ENCODE measurements at places on chromosomes 1 and 21.

DNA sequence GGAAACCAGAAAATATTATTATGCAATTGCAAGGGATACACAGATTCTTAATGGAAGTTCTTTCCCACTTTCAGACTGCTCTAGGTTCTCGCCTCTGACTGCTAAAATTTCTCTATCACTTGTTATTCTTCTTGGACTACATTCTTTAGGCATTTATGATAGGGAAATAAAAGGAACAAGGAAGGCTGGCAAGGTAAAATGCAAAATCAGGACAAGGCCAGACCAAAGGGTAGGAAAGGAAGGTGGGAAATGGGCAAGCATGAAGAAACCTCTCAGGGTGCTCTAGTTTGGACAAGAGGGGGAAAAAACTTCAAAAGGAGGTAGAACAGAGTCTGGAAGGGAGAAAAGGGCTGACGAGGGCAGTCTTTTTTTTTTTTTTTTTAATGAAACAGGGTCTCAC, 26.2 kb downstream of the UROD start:
- DNase-seq: no peak

GRCh38 chr1:37620707-37621106, 14.0 kb downstream of the RSPO1 start:
- no peak for DNase-seq

DNA sequence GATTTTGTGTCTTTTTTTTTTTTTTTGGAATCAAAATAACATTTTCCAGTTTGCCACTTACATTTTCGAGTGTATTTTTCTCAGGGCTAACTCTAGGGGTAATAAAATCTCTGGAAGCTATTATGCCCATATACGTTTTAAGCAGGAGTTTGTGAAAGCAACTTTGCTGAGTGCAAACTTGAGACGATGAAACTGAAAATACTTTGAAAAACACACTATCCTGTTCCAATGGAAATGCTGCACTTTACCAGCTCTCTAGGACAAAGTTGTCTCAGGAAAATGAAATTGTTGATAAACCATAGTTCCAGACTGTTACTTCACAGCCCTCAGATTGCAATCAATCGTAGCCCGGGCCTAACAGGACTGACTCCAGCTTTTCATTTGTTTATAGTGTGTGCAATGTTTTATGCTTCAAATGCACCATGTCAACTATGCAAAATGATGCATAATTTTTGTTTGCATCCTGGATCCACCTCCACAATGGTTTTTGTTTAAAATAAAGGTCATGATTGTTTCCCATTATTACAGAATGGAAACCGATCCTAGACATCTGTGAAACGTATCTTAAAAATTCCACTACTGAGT, 220.6 kb upstream of the PKN2 start:
- DNase-seq: no peak

DNA sequence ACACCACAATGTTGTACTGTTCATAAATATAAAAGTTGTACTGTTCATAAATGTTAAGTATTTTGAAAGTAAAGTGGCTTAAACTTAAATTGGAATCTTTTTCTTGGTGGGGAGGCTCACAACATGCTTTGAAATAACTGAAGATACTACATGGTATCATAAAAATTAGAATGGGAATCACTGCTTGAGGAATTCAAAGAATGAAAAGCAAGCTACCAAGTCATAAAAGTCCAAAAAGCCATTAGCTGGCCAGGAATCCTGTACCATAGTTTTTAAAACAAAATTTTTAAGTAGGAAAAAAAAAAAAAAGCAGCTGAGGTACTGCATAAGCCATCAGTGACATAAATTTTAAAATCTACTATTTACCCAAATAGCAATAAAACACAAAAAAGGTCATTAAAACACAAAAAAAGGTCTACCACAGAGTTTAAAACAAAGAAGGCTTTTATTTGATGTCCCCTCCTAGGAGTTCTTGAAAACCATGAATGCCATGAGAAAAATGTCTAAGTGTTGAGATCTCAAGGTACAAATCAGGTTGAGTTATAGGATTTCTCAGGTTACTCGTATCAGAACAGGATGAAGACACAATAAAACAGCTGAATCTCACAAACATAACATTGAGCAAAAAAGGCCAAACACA, 8.6 kb downstream of the ZZZ3 start:
- DNase-seq: no peak

DNA sequence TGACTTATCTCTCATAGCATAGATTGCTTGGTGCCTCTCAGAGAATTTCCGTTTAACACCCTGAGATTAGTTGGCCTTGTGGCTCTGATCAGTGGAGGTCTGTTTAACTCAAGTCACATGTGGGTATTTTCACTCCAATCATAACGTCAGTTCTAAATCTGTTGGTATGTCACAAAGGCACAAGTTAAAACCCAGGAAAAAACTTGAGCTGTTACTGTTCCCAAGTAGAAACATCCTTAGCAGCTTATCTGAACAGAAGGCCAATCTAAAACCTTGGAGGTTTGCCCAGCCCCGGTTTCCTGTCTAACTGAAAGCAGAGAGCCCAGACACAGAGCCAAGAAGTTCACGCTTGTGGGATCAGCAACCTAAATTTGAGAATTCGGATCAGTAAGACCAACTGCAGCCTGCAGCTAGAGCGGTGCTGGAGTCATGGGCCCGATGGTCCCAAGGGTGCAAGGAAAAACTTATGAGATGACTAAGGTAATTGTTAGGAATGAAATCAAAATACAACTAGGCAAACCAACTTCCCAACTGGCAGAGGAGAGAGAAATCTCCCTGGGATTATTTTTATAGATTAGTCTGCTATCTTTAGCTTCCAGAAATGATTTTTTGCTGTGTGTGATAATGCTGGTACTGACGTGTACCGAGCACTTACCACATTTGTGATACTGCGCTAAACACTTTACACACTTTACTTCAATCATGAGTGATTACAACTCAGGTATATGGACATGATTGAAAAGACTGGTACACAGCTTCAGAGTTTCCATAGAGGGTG, 90.2 kb upstream of the C1orf21 start:
- no peak for DNase-seq

DNA sequence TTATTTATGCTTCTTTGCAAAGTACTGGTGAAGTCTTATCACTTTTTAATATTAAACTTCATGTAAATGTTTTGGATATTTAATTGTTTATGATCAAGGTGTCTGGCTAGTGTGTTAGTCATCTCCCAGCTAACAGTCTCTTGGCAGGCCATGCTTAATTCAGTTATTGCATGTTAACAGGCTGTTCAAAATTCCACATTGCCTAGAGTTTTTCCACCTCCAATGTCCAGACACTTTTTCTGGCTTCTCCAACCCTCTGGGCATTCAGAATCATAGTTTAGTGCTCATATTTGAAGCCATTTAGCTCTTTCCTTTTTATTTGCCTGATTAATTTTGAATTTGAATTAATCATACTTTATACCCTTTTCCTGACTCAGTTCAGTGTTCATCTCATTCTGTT, 69.2 kb downstream of the OLFML2B start:
- DNase-seq: no peak

- DNase-seq: no peak
Observed at GRCh38 chr1:16293538-16293937, 56.6 kb upstream of the CPLANE2 start.

GRCh38 chr1:168585191-168585590, 8.8 kb downstream of the XCL1 start:
- no peak for DNase-seq

DNA sequence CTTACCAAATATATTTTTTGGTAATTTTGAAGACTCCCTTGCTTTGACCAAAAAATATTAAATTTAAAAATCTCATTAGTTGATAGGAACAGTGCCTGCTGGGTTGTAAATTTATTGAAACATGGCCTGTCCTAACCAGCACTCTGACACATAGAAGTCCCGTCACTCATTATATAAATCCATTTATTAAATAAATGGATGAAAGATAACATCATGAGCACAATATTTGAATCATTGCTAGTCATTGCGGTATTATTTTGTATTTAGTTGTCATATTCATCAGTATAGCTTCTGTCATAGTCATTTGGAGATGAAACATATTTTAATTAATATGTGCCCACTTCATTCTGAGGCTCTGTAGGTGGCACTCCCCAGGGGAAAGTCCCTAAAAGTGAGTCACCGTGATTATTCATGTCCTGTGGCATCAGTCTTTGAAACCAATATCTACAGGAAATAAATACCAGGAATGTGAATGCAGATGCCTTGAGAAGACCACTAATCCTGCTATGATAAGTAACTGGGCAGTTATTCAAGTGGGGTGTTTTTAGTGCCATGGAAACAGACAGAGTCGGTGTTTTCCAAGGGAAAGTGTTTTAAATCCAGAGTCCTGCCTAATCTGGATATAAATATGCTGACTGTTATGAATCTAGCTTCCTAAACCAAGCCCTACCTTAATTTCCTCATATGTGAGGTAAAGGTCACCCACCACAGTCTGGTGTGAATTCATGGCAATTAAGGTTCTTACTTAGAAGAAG, 302.0 kb downstream of the DUSP10 start:
- no peak for DNase-seq

DNA sequence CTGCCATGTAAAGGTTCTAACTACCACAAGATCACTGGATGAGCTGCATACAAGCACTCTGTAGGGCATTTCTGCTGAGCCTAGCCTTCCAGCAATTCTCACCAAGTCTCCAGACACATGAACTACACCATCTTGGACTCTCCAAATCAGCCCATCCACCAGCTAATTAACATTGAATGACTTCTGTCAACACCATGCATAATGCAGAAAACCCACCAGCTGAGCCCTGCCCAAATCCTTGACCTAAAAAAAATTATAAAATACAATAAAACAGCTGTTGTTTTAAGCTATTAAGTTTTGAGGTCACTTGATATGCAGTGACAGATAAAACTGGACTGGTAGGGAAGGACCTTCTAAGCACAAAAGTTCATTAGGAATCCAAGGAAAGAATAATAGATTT, 44.3 kb upstream of the ATP1B1 start:
- DNase-seq: no peak

DNA sequence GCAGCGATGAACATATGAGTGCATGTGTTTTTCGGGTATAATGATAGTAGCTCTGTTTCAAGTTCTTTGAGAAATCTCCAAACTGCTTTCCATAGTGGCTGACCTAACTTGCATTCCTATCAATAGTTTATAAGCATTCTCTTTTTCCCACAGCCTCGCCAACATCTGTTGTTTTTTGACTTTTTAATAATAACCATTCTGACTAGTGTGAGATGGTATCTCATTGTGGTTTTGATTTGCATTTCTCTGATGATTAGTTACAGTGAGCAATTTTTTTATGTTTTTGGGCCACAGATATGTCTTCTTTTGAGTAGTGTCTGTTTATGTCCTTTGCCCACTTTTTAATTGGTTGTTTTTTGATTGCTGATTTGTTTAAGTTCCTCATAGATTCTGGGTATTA, 10.6 kb upstream of the RUNX1 start:
- DNase-seq: no peak

- DNase-seq: no peak
Observed at GRCh38 chr21:33774551-33774950, 132.2 kb downstream of the ITSN1 start.

DNA sequence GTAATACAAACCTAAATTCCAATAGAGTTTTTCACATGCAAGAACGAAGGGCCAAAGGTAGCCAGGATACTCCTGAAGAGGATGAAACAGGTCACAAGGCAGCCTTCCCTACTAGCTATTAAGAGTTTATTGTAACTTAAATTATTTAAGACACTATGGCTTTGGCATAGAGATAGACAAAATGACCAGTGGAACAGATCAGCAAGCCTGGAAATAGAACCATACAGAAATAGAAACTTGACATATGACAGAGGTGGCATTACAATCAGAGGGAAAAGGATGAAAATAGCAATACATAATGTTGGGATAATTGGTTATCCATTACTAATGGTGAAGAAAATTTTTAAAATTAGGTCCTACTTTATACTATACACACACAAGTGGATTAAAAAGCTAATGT, 16.5 kb downstream of the GFI1 start:
- no peak for DNase-seq

GRCh38 chr1:235078480-235079381, 49.9 kb downstream of the TOMM20 start:
- DNase-seq: no peak

- DNase-seq: no peak
Observed at GRCh38 chr1:39898648-39899603, 2.8 kb downstream of the MYCL start.

- no peak for DNase-seq
Observed at GRCh38 chr1:37042506-37042905, 8.2 kb upstream of the GRIK3 start.

DNA sequence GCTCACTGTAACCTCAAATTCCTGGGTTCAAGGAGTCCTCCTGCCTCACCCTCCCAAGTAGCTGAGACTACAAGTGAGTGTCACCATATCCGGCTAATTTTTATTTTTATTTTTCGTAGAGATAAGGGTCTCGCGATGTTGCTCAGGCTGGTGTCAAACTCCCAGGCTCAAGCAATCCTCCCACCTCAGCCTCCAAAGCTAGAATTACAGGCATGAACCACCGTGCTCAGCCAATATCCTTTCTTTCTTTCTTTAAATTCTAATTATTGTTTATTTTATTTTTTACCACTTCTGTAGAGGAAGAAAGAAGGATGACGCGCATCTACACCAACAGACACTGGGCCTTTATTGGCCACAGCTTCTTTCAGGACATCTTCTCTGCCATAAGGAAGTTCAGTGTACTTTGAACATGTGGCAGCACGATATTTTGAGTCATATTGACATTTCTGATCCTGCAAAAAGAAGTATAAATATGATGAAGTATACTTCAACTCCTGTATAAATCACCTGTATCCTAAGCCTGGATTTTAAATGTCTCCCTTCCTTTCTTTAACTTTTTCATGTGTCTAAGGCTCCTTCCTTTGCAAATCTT, 15.8 kb downstream of the CTSS start:
- no peak for DNase-seq

- no peak for DNase-seq
Observed at GRCh38 chr1:6982860-6983259, 197.6 kb downstream of the CAMTA1 start.

- DNase-seq: no peak
Observed at GRCh38 chr1:92786111-92786901, 1.4 kb upstream of the EVI5 start.

DNA sequence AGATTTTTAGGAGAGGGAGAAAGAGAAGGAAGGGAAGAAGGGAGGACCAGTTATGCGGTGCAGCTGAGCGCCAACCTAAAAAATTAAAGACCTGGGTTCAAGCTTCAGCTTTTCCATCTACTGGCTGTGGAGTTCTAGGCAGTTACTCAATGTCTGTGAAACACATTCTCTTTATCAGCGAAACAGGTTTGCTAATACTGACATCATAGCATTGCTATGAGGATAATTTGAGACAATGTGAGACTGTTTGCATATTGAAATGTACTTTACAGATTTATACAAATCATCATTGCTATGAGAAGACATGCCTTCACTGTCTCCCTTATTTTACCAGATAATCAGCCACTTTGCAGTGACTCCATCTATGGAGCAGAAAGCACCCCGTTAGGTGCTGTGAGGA, 222.9 kb upstream of the SGIP1 start:
- DNase-seq: no peak

- no peak for DNase-seq
Observed at GRCh38 chr1:232377494-232377770, 252.5 kb downstream of the SIPA1L2 start.

All from GM18507 (cell line).